ENCODE measurements at places on chromosomes 1 and 21.

DNA sequence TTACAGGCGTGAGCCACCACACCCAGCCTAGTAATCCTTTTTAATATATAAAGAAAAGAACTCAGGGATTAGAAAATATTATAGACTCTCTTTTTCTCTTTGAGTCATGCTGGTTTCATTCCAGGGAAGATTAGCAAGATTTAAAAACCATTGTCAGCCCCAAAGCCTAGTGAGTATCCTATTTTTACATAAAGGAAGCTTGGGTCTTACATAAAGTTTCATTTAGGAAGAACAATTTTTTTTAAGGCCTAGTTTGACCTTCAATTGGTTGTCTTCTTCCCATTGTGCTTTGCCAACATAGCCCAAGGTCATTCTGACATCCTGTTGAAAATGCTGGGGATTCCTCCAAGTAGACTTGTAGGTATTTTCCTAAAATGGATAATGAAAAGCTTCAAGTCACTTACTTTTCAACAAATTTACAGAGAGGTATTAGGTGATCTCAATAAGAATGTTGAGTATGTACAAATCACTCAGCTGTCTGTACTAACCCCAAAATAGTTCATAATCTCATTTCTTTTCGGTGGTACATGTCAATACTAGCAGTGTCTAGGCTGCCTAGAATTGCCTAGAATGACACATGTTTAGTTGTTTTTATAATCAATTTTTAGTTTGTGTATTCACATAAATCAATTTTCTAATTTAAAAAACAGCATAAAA is 4.3 kb upstream of the KIF14 start:
- no peak for DNase-seq

- DNase-seq: no peak
Observed at GRCh38 chr1:16118706-16119105, 37.2 kb downstream of the EPHA2 start.

DNA sequence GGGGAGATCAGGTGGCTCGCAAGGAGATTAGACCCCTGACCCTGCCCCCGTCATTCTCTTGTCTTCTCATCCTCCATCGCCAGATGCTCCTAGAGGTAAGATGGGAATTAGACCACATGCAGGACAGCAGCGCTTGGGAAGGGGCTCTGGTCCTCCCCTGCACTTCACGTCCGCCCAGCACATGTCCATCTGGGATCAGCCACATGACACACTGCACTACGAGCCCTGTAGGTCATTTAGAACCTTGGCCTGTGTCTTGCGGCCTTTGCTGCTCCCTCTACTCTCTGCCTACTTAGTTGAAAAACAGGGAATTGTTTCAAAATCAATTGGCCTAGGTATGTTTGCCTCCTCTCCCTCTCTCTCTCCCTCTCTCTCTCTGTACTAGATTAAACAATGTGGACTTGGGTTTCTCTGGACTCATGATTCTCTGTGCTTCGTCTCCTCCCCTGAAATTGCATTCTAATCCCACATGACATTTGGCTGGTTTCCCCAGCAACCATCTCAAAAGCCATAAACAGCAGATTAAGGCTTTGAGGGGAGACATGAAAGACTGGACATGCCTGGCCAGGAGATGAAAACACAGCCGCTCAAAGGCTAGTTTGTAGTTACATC is 3.8 kb upstream of the NCMAP start:
- DNase-seq: no peak

DNA sequence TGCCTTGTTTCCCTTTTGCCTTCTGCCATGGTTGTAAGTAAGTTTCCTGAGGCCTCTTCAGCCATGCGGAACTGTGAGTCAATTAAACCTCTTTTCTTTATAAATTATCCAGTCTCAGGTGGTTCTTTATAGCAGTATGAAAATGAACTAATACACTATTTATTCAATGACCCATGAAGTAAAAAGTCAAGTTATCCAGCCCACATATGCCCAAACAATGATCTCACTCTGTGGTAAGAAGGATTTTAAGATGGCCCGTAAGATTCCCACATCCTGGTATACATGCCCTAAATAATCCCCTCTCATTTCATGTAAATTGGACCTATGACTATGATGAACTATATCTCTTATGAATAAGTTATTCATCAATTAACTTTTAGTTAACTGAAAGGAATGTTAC is 1008.3 kb upstream of the B3GALT2 start:
- DNase-seq: no peak

DNA sequence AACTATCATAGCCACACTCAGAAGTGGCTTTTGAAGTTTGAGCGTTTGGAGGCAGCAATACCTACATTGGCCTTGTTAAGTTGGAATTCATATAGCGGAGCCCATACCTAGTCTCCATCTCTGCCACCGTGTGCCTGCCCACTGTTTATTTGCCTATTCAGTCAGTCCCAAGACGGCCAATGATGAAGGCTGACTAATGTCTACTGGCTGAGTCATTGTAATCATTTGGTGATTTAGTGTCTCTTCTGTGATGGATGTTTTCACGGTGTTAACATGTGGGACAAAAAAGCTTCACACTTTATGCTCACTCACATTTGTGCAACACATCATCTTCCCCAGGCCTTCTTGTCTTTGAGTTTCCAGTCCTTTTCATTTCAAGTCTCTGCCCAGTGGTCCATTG is 92.6 kb upstream of the PBX1 start:
- no peak for DNase-seq

- DNase-seq: no peak
Observed at GRCh38 chr1:98732985-98733781, 71.7 kb downstream of the SNX7 start.

GRCh38 chr1:237105826-237106225 is 63.8 kb downstream of the RYR2 start:
- DNase-seq: no peak

DNA sequence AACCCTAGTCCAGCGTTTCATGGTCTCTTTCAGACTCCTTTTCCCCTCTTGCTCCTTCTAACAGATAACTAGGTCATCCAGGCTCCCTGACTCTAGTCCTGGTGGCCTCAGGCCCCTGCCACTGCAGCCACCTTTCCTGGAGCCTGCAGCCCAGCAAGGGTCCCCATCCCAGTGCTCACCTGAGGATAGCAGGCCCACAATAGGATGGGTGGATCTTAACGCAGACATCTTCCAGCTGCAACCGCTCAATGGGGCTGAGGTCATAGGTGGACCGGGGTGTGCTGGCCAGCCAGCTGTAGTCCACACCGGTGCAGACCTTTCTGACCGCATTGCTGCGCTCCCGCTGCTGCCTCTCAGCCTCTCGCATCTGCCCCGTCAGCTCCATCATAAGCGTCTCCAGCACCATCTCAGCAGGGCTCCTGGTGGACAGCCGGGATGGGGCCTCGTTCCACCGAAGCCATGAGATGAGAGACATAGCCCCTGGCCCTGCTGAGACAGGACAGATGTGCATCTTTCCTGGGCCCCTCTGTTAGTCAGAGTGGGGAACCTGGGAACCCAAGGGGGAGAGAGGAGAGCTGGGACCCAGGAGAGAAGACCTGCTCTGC is 10.9 kb downstream of the RD3 start:
- no peak for DNase-seq

DNA sequence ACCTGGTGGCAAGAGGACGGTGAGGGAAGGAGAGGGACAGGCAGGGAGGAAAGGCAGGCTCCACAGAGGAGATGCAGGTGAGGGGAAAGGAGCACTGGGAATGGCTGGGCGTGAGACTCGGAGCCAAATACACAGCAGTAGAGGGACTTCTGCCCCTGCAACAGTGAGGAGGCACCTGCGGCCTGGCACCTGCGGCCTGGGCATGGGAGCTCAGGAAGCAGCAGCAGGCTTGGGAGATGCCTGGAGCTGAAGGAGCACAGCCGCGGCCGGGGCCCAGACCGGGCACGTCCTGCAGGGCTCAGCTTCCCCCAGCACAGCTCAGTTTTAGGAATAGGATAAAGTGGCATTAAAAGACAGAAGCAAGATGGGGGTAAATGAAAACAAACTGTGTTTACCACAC is 20.9 kb upstream of the TSPEAR start:
- no peak for DNase-seq

- no peak for DNase-seq
Observed at GRCh38 chr1:33001282-33001681, 35.4 kb downstream of the AK2 start.

DNA sequence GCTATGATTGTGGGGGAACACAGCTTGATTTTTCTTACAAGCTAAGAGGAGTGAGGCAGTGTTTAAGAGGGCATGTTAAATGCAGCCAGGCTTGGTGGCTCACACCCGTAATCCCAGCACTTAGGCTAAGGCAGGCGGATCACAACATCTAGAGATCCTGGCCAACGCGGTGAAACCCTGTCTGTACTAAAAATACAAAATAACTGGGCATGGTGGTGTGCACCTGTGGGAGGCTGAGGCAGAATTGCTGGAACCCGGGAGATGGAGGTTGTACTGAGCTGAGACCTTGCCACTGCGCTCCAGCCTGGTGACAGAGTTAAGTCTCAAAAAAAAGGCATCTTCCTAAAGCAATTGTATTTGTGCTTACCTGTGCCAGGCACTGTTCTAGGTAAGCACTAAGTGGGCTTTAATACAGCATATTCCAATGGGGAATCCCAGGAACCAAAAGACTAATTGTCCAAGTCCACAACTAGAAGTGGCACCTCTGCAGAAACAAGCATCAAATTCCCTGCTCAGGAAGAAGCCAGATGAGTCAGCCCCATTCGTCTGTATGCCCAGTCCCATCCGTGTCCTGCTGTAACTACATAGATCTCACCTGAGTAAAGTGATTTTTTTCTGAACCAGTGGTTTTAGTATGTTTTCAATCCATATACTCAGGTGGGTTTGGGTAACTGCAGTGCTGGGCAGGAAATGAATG is 4.6 kb downstream of the RCC1 start:
- no peak for DNase-seq

DNA sequence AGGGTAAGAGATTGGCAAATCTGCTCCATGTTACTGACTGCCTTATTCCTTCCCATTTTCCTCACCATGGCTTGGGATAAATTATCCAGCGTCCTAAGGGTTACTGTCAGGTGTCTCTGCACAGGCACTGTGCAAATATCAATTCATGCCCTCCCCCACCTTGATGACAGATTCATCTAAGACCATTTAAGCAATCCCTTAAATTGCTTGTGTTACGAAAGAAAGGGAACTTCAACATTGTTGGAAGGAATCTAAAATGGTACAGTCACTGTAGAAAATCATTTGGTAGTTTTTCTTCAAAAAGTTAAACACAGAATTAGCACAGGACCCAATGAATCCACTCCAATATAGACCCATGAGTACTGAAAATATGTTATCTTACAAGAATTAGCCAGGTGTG is 17.6 kb upstream of the MTARC2 start:
- no peak for DNase-seq

DNA sequence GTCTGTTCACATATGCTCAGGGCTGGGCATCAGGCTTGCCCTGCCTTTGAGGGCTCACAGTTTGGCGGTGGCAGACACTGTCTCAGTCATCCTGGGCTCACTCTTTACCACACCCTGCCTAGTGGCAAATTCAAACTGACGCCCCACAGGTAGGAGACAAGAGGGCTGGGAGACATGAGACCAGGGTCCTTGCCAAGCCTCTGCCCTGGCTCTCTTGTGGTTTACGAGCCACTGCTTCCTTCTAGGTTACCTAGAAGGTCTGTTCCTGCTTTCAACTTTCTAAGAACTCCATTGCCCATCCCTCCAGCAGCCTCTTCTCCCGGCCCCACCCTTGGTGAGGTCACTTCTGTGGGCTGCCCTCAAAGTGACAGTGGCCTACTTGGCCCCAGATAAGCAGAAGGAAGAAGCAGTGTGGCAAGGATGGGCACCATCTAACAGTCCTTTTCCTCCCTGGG is 10.5 kb downstream of the KIF21B start:
- no peak for DNase-seq

DNA sequence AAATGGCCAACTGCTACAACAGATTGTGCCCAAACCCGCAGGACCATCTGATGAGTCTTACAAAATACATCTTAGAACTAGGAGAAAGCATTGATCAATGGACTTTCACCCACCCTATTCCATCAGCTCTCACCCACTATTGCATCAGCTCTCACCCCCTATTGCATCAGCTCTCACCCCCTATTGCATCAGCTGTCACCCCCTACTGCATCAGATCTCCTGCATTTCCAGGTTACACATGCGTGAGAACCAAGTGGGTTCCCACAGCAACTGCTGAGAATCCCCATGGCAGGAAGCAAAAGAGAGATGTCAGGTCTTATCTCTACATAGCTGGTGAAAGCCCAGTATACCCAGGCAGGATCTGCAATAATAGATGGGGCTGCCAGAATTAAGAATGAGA is 533.5 kb downstream of the LTN1 start:
- DNase-seq: no peak

- DNase-seq: no peak
Observed at GRCh38 chr1:201912832-201913231, 24.1 kb downstream of the SHISA4 start.

DNA sequence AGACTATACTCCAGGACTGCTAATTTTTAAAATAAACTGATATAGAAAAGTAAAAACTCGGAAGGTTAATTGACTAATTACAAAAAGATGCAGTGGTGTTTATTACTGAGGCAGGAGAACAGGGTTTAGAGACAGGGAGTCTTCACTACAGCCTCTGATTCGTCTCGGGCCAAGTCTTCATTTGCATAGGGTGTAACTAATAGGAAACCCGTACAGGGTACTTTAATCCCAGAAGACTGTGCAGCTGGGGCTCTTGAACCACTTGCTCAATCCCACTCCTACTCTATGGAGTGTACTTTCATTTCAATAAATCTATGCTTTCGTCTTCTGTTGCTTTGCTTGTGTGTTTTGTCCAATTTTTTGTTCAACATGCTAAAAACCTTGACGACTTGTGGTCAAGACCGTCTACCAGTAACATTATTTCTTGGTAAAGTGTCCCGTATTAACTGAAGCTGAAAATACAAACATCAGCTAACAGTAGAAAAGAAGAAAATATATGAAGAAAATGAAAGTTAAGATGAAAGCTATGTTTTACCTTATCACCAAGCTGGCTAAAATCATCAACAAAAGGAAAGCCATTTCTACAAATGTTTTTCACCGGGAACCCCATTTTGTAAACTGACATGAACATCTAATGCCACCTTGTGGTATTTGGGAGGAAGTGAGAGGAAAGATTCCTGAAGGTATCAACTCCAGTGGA is 8.0 kb downstream of the SDHB start:
- peak; percentile 33 for DNase-seq

- no peak for DNase-seq
Observed at GRCh38 chr1:1132956-1133750, 17.3 kb upstream of the C1orf159 start.

DNA sequence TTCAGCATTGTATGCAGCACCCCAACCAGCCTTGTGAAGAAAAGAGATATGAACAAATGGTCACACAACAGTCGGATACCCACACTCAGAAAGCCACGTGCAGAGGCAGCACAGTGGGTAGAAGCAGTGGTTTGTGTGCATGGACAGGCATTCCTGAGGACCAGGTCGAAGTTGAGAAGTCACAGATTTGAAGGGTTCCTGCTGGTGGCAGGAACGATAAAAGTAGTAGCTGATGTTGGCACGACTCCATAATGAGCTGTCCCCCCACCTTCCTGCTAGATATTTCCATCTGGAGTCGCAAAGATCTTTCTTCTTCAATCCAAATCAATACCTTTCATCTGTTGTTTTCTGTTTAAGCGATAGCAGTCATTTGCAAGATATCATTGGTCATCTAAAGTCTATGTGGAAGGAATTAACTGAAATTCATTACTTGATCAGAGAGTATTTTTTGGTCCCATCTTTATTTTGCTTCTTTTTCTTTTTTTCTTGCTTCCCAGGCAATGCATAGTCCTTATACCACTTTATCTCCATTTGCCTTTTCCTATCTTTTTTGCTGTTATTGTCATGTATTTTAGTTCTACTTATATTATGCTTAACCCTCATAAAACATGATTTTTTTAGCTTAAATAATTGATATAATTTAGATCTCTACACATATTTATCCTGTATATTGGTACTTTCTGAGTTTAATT is 176.4 kb downstream of the DHRS3 start:
- no peak for DNase-seq

- no peak for DNase-seq
Observed at GRCh38 chr1:170678027-170678600, 14.2 kb downstream of the PRRX1 start.

All from fibroblast of skin of left biceps (primary cell).